B cell (primary cell): ENCODE measurements at places on chromosomes 16 and 17. TPM values are rescaled to one million over a fixed set of nuclear protein-coding genes. Genes with fewer than 3 reads are reported as not detected.

DNA sequence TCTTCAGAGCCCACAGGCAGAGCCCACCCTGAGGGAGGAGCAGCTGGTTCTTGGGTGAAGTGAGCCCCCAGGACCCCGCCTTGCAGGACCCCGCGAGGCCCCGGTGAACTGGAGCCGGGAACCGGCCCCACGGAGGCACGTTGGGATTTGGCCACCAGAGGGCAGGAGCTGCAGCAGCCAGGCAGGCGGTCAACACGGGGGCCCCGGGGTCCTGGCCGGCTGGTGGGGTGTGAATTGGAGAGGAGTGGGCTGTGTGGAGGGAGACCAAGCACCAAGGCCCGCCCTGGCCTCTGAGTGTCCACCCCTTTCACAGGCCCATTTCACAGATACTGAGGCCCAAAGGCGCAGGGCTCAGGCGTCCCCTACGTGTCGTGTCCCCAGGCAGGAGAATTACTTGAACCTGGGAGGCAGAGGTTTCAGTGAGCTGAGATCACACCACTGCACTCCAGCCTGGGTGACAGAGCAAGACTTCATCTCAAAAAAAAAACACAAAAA, 2.2 kb downstream of the DPEP1 start:
- peak; percentile 59 for DNase-seq
- H3K27ac ChIP-seq = no peak overlapping the region
- H3K4me3 ChIP-seq = no peak overlapping the region
- H3K36me3 ChIP-seq = no peaks in the 10 kb centered on the region
- no peaks in the 10 kb centered on the region for H3K4me1 ChIP-seq

- peaks cover 13% of the 10 kb centered on the region for H3K4me1 ChIP-seq
- no peak overlapping the region for H3K4me3 ChIP-seq
- no peak for DNase-seq
- H3K27ac ChIP-seq = no peak overlapping the region
- no peaks in the 10 kb centered on the region for H3K27me3 ChIP-seq
Measured at GRCh38 chr17:19249681-19250080, 12.5 kb downstream of the EPN2 start.

- no peak within 1 kb of the TSS for H3K27ac ChIP-seq
- no peak within 1 kb of the TSS for H3K4me3 ChIP-seq
- no peaks in the 10 kb centered on the region for H3K27me3 ChIP-seq
- H3K36me3 ChIP-seq = no peaks in the 10 kb centered on the region
Measured at GRCh38 chr17:29246628-29247027, at the start of gene CRYBA1. CRYBA1 (plus strand) TSS chr17:29246859; CDS start chr17:29246864, 5 bp downstream.

GRCh38 chr17:14311981-14312380, 11.1 kb downstream of the HS3ST3B1 start:
- H3K27me3 ChIP-seq = peaks cover 13% of the 10 kb centered on the region
- no peak overlapping the region for H3K27ac ChIP-seq
- no peak overlapping the region for H3K4me3 ChIP-seq

- H3K4me1 ChIP-seq = no peaks in the 10 kb centered on the region
- H3K4me3 ChIP-seq = no peak overlapping the region
- no peak for DNase-seq
Measured at GRCh38 chr16:71351558-71351901, 7.0 kb upstream of the CALB2 start.

DNA sequence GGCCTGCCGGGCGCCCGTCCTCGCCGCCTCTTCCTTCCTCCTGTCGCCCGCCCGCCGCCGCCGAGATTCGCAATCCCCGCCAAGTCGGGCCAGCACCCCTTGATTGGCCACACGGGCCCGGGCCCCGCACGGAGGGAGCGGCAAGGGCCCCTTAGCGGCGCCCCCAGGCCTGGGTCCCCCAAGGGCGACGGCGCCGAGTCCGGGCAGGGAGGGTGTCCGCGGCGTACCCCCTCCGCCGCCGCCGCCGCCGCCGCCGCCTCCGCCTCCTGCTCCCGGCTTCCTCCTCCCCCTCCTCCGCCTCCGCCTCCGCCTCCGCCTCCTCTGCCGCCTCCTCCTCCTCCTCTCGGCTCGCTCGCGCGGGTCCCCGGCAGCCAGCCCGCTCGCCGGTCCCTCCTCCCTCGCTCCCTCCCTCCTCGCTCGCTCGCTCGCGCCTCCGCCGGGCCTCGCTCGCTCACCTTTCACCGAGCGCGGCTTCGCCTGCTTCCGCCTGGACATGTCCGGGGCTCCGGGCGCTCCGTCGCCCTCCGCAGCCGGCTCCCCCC, 561 bp downstream of the ZNF423 start:
- no peak overlapping the region for H3K27ac ChIP-seq
- H3K27me3 ChIP-seq = peaks cover 4% of the 10 kb centered on the region
- H3K4me3 ChIP-seq = peak overlapping the region; percentile 58
- H3K36me3 ChIP-seq = no peaks in the 10 kb centered on the region
- peaks cover 17% of the 10 kb centered on the region for H3K4me1 ChIP-seq

DNA sequence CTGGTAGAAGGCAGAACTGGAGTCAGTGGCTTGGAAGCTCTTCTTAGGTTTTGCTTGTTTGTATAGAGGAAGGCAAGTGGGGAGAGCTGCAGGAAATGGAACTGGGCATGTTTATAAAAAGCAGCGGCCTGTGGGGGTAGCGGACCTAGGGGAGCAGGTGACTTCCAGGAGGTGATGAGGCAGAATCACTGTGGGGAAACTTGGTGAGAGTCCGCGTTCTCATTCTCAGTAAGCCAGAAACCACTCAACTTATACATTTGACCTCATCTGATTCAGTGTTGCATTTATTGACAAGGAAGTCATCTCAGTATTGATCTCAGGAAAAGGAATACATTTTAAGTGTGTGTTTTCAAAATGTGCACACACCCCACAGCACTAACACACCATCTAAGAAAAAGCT, 299.8 kb downstream of the CNTNAP4 start:
- H3K36me3 ChIP-seq = no peaks in the 10 kb centered on the region
- H3K27me3 ChIP-seq = no peaks in the 10 kb centered on the region
- H3K27ac ChIP-seq = no peak overlapping the region
- DNase-seq = no peak
- H3K4me3 ChIP-seq = no peak overlapping the region

DNA sequence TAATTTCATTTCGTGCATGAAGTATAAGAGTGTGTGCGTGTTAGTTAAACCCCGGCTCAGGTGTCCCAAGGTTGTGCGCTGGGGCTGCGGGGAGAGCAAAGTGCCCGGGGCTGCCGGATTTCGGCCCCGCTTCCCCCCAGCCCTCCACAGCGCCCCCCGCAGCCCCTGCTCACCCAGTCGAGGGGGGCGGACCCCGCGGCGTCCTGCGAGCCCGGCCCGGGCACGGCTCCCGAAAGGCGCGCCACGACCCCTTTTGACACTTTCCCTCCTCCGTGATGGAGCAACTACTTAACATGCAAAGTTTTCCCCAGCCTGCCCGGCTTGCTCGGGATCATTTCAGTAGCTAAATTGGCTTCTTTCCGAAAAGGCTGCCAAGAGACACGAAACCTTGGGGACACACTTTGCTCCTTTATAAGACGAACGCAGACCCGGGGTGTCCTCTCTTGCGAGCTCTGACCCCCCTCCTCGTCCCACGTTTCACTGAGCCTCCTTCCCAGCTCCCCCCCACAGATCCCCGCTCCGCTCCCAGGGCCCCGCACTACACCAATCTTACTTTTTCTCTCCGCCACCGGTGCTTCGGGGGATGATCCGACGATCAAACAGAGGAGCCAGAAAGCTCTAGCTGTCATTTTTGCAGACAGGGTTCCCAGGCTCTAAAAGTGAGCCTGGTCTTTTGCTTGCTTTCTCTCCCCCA, 552 bp downstream of the C17orf58 start:
- peaks cover 30% of the 10 kb centered on the region for H3K4me1 ChIP-seq

Gene ACE
- total RNA-seq = 0.67 and 1.4 TPM in 2 replicates

DNA sequence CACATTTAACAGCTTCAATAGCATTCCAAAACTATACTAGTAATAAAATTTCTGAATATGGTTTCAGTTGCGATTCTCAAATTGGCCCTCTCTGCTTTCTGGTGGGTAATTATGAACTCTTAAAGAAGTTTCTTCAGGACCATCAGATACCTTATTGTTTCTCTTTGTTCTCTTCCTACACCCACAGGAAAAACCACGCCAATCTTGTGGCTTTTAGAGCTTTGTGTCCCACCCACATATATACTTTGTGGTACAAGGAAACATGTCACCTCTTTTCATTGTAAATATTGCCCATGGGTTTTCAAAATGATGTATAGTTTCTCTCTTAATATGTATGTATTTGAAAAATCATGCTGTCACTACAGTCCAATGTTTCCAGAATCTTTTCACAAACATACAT, 12.1 kb downstream of the ABCA9 start:
- no peaks in the 10 kb centered on the region for H3K4me1 ChIP-seq
- DNase-seq = no peak
- H3K4me3 ChIP-seq = no peak overlapping the region
- no peaks in the 10 kb centered on the region for H3K27me3 ChIP-seq
- H3K27ac ChIP-seq = no peak overlapping the region
- no peaks in the 10 kb centered on the region for H3K36me3 ChIP-seq

DNA sequence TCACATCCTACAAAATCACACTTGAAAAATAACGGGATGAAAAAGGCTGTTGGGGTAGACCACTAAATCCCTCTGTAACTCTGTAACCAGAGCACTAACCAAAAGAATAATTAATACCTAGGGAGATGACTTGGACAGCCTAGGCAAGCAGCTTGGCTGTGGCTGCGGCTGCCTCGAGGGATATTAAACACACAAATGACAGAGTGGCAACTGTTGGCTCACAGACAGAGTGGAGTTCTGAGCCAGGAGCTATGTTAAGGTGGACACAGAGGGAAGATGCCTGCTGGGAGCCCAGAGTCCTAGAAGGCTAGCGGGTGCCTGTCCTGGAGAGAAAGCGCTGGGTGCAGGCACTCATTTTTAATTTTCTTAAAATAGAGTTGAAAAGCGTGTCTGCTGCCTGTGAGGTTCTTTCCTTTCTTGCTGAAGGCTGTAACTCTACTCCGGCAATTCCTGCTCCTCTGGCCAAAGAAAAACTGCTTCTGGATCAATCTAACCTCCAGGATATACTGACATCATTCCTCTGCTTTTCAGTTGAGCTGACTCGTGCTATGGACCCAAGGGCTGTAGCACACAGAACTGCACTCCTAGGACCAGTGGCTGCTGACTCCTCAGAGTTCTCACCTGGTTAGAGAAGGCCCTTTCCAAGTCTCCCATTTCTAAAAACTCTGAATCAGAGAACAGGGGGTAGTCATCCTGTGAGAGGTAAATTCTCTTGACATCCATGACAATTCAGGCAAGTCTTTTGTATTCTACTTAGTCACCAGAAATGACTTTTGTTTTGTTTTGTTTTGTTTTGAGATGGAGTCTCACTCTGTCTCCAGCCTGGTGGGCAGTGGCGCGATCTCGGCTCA, 147.9 kb downstream of the STX8 start:
- H3K36me3 ChIP-seq = no peaks in the 10 kb centered on the region
- H3K27ac ChIP-seq = no peak overlapping the region
- H3K4me3 ChIP-seq = no peak overlapping the region
- peaks cover 2% of the 10 kb centered on the region for H3K4me1 ChIP-seq
- no peak for DNase-seq
- no peaks in the 10 kb centered on the region for H3K27me3 ChIP-seq

Gene HEATR9
- not detected in 2 replicates for total RNA-seq

DNA sequence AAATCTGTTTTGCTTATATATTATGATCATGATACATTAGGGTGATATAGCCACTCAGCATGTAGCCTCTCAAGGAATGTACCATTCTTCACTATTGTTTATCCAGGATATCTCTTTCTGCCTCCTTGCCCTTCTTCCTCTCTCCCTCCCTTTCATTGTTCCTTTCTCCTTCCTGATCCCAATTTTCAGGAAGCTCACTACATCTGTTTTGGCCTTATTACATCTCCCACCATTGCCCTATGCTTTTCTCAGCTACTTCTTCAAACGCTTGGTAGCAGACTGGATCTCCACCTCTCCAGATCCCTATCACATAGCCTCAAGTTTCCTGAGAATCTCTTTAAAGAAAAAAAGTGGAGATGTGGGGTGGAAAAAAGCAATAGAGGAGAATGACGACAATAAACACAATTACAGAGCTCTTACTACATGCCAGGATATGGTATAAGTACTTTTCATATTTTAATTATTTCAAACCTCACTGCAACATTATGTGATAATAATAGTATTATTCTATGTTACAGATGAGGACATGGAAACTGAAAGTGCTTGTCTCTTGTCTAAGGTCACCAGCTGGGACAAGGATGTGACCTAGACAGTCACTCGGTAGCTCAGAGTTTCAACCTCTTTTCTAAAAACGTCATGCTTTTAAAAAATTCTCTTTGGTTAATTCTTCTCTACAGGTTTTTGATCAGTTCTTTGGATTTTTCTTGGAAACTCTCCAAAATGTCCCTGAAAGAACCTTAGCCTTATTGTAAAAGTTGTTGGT, 959.1 kb downstream of the CDH11 start:
- no peaks in the 10 kb centered on the region for H3K4me1 ChIP-seq
- H3K36me3 ChIP-seq = no peaks in the 10 kb centered on the region
- H3K27ac ChIP-seq = no peak overlapping the region

Gene TMEM132E
- not detected in 2 replicates for total RNA-seq

- H3K27me3 ChIP-seq = no peaks in the 10 kb centered on the region
- no peak overlapping the region for H3K4me3 ChIP-seq
- H3K36me3 ChIP-seq = no peaks in the 10 kb centered on the region
- H3K27ac ChIP-seq = no peak overlapping the region
Measured at GRCh38 chr17:65060631-65061254, 4.2 kb upstream of the GNA13 start.

GRCh38 chr16:1387331-1387730, 27.2 kb downstream of the UNKL start:
- no peaks in the 10 kb centered on the region for H3K27me3 ChIP-seq
- no peaks in the 10 kb centered on the region for H3K4me1 ChIP-seq
- no peak overlapping the region for H3K4me3 ChIP-seq
- H3K36me3 ChIP-seq = no peaks in the 10 kb centered on the region
- no peak overlapping the region for H3K27ac ChIP-seq
- no peak for DNase-seq

- no peak for DNase-seq
- no peaks in the 10 kb centered on the region for H3K4me1 ChIP-seq
- H3K27ac ChIP-seq = no peak overlapping the region
- H3K27me3 ChIP-seq = no peaks in the 10 kb centered on the region
- H3K36me3 ChIP-seq = no peaks in the 10 kb centered on the region
- no peak overlapping the region for H3K4me3 ChIP-seq
Measured at GRCh38 chr17:51673070-51673469, 412.7 kb downstream of the UTP18 start.

DNA sequence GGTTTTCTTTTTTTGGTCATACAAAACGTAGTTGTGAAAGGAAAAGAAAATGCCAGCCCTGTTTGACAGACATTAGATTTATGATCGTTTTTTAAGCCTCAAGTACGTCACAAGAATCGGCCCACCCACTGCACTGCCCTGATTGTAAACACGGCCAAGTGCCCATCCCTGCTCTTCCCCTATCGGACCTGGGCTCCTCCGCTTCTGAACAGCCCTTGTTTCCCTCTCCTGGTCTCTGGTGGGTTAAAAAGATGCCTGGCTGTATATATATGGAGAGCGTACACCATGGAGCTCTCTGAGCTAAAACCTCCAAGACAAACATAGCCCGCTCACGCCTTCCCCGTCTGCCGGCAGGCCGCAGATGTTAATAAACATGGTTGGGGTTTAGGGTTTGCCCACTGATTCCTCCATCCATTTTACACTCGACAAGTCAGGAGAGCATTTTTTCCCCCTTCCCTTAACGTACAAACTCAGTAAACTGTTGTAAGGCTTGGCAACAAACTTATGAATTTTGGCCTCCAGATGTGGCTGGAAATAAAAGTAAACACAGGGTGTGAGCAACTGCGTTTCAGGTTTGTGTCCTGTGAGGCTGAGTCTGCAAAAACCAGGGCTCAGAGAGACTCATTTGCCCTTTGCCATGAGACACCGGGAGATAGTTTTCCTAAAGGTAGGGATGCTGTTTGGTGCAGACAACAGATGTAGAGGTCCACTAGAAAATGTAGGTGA, 325.9 kb downstream of the SOX9 start:
- no peak for DNase-seq
- no peak overlapping the region for H3K4me3 ChIP-seq
- no peak overlapping the region for H3K27ac ChIP-seq
- no peaks in the 10 kb centered on the region for H3K27me3 ChIP-seq

- peak overlapping the region; percentile 90 for H3K27ac ChIP-seq
- H3K4me1 ChIP-seq = peaks cover 12% of the 10 kb centered on the region
- H3K36me3 ChIP-seq = no peaks in the 10 kb centered on the region
- H3K4me3 ChIP-seq = peak overlapping the region; percentile 79
Measured at GRCh38 chr17:69326377-69327059, 415 bp downstream of the ABCA5 start.
